ENCODE measurements at places on chromosomes 5 and 9.

- no peak for DNase-seq
These were observed 82.9 kb downstream of the RAB24 start for GRCh38 chr5:177220576-177220975.

- DNase-seq = no peak
These were observed 462.8 kb upstream of the ZNF462 start for GRCh38 chr9:106400170-106400569.

DNA sequence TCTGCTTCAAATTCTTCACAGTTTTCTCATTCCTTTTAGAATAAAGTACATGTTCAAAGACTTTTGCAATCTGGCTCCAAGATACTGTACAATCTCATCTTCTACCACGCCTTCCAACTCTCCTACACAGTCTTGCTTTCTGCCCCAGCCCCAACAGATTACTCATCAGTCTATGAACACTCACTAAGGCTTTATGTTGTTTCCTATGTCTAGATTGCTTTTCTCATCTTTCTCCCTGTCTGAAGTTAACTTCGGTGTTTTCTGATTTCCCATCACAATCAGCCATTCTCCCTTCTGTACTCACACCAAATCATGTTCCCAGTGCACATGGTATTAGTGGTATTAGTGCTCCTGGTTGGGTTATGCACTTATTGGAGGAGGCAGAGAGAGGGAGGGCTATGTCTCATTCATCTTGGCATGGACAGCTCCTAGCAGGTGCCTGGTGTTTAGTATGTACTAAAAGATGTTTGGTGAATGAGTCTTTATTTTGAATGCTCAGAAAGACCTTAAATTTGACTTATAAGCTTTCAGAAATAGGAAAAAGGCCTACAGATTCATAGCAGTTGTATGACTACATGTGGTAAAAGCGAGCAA is 44.0 kb upstream of the ZNF608 start:
- no peak for DNase-seq

DNA sequence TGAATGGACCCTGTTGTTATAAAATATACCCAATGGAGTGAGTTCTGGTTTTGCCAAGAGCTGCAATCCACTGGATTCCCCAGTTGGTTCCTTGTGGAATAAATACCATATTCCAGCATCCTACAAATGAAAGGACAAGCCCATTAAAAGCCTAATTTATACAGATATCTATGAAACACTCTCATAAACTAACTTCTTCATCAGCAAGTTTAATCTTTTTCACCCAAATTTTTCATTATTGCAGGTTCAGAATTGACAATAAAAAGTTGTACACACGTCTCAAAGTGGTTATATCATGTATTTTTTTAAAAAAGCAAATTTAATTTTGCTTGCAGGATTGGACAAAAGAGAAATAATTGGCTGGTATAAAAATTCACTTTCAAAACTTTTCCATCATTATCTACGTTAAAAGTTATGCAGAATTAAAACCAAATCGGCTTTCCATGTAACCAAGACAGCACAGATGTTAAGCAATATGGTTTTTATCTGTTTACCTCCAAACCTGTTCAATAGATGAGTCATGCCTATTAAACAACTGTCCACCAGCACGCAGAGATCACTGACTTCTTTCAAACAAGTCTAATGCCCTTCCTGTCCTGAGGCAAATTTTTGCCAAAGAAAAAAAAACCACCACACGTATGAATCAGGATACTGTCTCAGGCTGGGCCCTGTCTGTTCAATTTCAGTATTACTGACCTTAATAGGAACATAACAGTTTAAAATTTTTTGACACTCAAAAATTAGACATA is 42.5 kb downstream of the CEMIP2 start:
- DNase-seq = no peak

- no peak for DNase-seq
These were observed 6.6 kb downstream of the BARX1 start for GRCh38 chr9:93948441-93949072.

DNA sequence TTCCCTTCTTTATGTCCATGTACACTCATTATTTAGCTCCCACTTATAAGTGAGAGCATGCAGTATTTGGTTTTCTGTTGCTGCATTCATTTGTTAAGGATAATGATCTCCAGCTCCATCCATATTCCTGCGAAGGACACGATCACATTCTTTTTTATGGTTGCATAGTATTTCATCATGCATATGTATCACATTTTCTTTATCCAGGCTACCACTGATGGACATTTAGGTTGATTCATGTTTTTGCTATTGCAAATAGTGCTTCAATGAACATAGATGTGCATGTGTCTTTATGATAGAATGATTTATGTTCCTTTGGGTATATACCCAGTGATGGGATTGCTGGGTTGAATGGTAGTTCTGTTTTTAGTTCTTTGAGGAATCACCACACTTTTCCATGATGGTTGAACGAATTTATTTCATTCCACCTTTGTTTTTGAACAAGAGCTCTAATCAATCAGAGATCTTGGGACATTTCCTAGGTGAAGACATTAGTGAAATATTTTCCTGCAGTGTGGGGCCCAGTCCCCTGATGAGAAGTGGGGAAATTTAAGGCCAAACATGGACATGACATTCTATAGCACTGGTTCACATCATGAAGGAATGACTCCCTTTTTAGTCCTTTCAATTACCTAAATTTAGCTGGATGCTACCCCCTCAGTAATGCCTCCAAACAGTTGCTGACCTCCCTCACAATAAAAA is 7.1 kb upstream of the TEX48 start:
- DNase-seq = no peak

DNA sequence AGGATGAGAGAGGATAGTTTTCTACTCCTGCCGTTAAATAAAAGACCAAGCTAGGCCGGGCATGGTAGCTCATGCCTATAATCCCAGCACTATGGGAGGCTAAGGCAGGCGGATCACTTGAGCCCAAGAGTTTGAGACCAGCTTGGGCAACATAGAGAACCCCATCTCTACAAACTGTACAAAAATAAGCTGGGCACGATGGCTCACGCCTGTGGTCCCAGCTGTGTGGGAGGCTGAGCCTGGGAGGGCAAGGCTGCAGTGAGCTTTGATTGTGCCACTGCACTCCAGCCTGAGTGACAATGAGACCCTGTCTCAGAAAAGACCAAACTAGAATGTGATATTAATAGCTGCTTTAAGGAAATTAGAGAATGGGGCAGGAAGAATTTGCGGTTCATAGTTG is 158.4 kb downstream of the NIPBL start:
- no peak for DNase-seq

DNA sequence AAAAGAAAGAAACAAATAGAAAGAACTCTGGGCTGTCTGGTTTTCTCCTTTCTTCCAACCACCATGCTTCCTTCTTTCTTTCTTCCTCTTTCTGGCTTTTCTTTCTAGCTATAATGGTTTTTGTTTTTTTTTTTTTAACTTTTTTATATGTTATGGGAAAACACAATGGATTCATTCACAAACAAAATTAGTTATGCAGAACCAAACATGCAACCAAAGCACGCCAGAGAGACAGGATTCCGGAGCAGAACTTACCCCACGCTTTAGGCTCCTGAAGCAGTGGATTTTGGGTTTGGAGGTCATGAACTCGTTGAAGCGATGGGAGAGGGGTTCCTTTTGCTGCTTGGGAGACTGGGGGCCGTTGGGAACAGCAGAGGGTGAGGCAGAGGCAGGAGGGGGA is 88.3 kb downstream of the USP20 start:
- DNase-seq = no peak

- DNase-seq = no peak
These were observed 32.6 kb upstream of the ACOT12 start for GRCh38 chr5:81426359-81427030.

GRCh38 chr9:81844131-81844567 is 84.1 kb upstream of the SPATA31D4 start:
- no peak for DNase-seq

- DNase-seq = no peak
These were observed 116.0 kb downstream of the SLC12A2 start for GRCh38 chr5:128199611-128200010.

DNA sequence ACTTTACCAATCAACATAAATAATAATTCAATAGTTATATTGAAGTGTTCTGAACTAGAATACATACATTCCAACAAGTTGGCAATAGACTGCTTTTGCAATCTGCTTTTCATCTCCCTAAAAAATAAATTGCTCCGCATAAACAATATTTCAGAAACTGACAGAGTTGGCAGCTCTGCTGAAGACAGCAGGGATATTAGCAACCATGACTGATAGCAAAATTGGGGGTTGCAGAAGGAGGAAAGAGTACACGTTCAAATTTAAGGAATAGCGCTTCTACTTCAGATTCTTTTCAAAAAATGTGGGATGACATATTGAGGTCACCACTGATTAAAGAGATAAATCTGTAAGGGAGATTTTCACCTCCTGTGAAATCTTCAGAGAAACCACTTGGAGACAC is 521.2 kb downstream of the DTWD2 start:
- no peak for DNase-seq

- DNase-seq = no peak
These were observed 21.7 kb downstream of the FAT2 start for GRCh38 chr5:151569132-151570046.

DNA sequence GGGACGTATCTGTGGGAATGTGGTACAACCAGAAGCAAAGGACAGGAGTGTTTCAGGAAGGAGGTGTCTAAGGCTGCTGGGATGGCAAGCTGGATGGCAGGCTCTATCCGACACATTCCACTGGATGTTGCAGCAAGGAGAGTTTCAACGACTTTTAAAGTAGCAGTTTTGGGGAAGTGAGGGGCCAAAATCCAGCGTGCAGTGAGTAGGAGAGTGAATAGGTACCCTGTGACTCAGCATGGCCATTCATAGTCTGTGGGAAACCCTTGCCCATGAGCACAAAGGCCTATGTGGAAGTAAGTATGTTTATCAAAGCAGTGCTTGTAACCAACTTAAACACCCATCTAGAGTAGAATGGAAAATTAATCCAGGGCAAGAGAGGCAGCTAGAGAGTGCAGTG is 664.7 kb downstream of the ACTL7B start:
- no peak for DNase-seq

DNA sequence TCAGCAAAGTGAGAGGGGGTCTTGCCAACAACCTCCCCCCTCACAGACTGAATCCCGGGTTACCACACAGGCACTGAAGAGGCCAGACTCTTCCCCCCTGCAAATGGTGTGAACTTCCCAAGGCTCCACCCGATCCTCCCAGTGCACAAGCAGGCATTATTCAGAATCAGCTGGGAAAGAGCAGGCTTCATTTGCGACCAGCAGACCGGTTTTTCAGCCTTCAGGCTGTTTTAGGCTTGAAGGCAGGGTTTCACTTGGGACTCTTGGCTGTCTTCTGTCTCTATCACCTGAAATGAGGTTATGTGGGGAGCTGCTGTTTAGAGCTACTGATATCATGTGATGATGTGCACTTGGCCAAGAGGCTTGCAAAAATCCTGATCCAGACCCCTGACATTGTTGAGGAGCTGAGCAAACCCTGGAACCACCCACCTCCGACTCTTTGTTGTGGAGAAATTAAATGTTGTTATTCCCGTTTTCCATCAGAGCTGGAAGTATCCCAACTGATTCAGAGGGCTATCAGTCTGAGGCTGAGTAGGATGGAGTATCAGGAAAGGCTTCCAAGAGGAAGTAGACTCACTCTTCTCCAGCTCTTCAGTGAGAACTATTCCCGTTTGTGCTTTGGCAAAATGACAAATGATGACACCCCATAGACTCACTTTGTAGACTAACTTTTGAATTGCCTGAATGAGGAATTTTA is 63.3 kb upstream of the ZFR start:
- DNase-seq = no peak

GRCh38 chr5:163825661-163826060 is 320.2 kb downstream of the MAT2B start:
- DNase-seq = no peak

- no peak for DNase-seq
These were observed 1.1 kb downstream of the PRR7 start for GRCh38 chr5:177447611-177448243.

DNA sequence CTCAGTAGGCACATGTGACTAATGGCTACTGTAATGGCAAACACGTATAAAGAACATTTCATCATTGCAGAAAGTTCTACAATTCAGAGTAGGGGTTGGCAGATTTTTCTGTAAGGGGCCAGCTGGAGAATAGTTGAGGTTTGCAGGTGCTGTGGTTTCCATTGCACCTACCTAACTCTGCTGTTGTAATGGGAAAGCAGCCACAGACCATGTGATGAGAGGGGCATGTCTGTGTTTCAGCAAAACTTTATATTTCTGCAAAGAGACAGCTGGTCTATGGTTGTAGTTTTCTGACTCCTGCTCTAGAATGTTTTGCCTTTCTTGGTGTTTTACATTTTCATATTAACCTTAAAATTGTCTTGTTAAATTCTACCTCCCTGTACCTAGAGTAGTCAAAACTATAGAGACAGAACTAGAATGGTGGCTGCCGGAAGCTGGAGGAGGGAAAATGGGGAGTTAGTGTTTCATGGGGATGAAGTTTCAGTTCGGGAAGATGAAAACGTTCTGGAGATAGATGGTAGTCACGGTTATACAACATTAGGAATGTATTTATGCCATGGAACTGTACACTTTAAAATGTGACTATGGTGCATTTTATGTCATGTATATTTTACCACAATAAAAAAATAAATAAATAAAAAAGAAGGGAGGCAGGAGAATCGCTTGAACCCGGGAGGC is 44.3 kb downstream of the NUP214 start:
- DNase-seq = no peak

- DNase-seq = peak; percentile 59
These were observed at the start of gene NCS1 for GRCh38 chr9:130172161-130172857. Gene NCS1, plus strand, starts transcription at chr9:130172404. Its CDS starts 260 bp downstream, at chr9:130172664.

DNA sequence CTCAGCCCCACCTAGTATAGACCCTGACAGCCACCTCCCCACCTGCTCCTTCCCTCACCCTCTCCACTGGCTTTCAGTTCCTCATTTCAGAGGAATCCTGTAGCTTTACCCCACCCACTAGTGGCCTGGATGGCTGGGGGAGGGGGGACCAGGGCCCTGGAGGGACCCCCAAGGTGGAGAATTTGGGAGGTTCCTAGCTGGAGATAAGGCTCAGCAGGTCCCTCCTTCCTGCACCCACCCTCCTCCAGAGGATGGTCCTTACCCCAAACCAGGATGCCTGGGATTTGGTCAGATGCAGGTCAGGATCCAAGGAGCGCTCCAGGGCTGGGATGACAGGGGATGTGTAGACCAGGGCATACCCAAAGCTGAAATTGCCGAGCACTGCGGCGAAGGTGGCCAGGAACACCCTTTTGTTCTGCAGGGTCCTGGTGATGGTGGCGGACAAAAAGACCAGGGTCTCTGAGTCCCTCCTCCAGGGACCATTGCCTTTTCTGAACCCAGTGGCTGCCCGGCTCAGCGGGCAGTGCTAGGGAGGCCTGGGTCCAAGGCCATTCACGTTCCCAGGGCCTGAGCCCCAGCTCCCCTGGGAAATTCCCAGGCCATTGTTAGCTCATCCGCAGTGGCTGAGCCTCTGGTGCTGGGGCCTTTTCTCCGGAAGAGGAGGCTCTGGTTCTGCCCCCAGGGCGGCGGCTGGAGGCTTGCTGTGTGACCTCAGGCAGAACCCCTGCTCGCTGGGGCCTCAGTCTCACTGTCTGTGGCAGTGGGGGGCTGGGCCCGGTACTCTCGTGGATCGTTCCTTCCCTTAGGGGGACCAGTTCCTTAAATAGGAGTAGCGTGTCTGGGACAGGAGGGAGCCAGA is 678 bp downstream of the SLC2A6 start:
- no peak for DNase-seq

DNA sequence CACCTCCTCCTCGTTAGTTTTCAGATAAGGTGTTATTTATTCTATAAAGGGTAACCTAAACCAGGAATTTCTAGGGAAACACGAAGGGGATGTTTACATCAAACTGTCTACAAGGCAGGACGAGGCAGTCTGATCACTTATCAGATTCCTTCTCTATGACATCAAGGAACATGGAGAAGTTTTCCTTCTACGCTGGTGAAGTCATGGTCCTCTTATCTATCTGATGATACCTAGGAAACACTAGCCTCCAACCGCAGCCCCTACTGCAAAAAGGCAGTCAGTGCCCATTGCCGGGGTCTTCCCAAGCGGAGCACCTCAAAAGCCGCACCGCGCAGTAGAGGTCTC is 1.5 kb downstream of the MPDZ start:
- no peak for DNase-seq

All from activated CD4-positive, alpha-beta T cell treated with anti-CD3 and anti-CD28 coated beads for 4 hours (primary cell).